ENCODE measurements at places on chromosomes 7 and 10.

GRCh38 chr7:31788445-31788844, 101.4 kb downstream of the PPP1R17 start:
- H3K27me3 ChIP-seq, result no peaks in the 10 kb centered on the region
- H3K27ac ChIP-seq, result no peak overlapping the region
- no peaks in the 10 kb centered on the region for H3K4me1 ChIP-seq
- H3K36me3 ChIP-seq, result no peaks in the 10 kb centered on the region

DNA sequence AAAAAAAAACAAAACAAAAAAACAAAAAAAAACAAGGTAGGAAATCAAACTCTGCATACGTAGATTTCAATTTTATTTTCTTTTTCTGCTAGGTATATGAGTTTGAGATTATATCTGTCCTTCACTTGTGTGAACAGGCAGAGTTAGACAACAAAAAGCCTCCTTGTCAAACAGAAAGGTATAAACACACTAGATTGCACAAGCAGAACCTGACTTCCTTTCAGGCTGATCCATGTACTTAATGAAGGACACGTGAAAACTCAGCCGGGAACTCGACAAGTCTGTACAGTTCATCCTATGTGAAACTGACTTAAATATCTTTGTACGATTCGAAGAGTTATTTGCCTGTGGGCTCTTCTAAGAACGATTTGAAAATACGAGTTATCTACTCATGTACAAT, 254.1 kb downstream of the ARL4A start:
- H3K27me3 ChIP-seq, result no peaks in the 10 kb centered on the region
- H3K36me3 ChIP-seq, result no peaks in the 10 kb centered on the region
- DNase-seq, result no peak
- H3K27ac ChIP-seq, result no peak overlapping the region
- H3K4me3 ChIP-seq, result no peak overlapping the region
- peaks cover 1% of the 10 kb centered on the region for H3K4me1 ChIP-seq

GRCh38 chr7:108077709-108078108, 52.5 kb downstream of the LAMB4 start:
- no peaks in the 10 kb centered on the region for H3K27me3 ChIP-seq
- H3K27ac ChIP-seq, result no peak overlapping the region
- no peak overlapping the region for H3K4me3 ChIP-seq
- no peaks in the 10 kb centered on the region for H3K36me3 ChIP-seq
- DNase-seq, result no peak

- no peak overlapping the region for H3K27ac ChIP-seq
- no peaks in the 10 kb centered on the region for H3K4me1 ChIP-seq
- no peak overlapping the region for H3K4me3 ChIP-seq
- no peak for DNase-seq
- no peaks in the 10 kb centered on the region for H3K36me3 ChIP-seq
Measured at GRCh38 chr10:110413049-110413783, 84.5 kb upstream of the DUSP5 start.

- no peaks in the 10 kb centered on the region for H3K27me3 ChIP-seq
- no peaks in the 10 kb centered on the region for H3K36me3 ChIP-seq
- H3K27ac ChIP-seq, result no peak overlapping the region
- no peak for DNase-seq
Measured at GRCh38 chr10:929960-930624, 1.4 kb downstream of the LARP4B start.

GRCh38 chr7:142104550-142105527, 6.7 kb upstream of the MGAM2 start:
- no peaks in the 10 kb centered on the region for H3K36me3 ChIP-seq
- no peak for DNase-seq
- no peak overlapping the region for H3K4me3 ChIP-seq
- no peaks in the 10 kb centered on the region for H3K4me1 ChIP-seq

DNA sequence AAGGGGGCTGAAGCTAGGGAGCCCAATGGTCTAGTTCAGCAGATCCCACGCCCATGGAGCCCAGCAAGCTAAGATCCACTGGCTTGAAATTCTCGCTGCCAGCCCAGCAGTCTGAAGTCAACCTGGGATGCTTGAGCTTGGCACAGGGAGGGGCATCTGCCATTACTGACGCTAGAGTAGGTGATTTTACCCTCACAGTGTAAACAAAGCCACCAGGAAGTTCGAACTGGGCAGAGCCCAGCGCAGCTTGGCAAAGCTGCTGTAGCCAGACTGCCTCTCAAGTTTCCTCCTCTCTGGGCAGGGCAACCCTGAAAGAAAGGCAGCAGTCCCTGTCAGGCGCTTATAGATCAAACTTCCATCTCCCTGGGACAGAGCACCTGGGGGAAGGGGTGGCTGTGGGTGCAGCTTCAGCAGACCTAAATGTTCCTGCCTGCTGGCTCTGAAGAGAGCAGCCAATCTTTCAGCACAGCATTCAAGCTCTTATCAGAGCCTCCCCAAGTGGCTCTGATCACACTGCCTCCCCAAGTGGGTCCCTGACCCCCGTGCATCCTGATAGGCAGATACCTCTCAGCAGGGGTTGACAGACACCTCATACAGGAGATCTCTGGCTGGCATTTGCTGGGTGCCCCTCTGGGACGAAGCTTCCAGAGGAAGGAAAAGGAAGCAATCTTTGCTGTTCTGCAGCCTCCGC, 167.8 kb downstream of the CCDC71L start:
- no peaks in the 10 kb centered on the region for H3K36me3 ChIP-seq
- no peak for DNase-seq
- H3K27ac ChIP-seq, result no peak overlapping the region

- no peak for DNase-seq
- no peaks in the 10 kb centered on the region for H3K36me3 ChIP-seq
- peaks cover 14% of the 10 kb centered on the region for H3K4me1 ChIP-seq
- no peak overlapping the region for H3K27ac ChIP-seq
- H3K4me3 ChIP-seq, result no peak overlapping the region
Measured at GRCh38 chr10:33145451-33146188, 187.6 kb upstream of the ITGB1 start.

- peaks cover 18% of the 10 kb centered on the region for H3K4me1 ChIP-seq
- H3K36me3 ChIP-seq, result no peaks in the 10 kb centered on the region
- DNase-seq, result no peak
- H3K27ac ChIP-seq, result no peak overlapping the region
- no peak overlapping the region for H3K4me3 ChIP-seq
Measured at GRCh38 chr10:127836966-127837365, 55.8 kb downstream of the CLRN3 start.

DNA sequence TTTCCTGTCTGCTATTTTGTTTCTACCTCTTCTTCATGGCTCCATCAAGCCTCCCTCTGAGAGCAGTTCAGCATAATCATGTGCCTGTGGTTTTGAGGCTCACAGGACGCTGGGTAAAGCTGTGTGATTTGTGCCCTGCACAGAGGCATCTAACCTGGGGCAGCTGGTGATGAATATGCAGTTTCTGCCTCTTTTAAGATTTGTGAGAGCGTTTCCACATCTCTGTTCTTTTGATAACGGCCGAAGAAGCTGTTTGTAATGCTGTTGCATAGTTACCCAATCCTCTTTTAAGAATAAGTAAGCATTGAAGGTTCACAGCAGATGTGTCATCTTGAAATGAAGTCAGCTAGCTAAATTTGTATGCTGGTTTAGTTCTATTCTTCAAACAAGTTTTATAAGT, 45.2 kb downstream of the PNLIPRP3 start:
- no peaks in the 10 kb centered on the region for H3K27me3 ChIP-seq
- no peaks in the 10 kb centered on the region for H3K36me3 ChIP-seq
- H3K4me1 ChIP-seq, result no peaks in the 10 kb centered on the region
- H3K27ac ChIP-seq, result no peak overlapping the region

DNA sequence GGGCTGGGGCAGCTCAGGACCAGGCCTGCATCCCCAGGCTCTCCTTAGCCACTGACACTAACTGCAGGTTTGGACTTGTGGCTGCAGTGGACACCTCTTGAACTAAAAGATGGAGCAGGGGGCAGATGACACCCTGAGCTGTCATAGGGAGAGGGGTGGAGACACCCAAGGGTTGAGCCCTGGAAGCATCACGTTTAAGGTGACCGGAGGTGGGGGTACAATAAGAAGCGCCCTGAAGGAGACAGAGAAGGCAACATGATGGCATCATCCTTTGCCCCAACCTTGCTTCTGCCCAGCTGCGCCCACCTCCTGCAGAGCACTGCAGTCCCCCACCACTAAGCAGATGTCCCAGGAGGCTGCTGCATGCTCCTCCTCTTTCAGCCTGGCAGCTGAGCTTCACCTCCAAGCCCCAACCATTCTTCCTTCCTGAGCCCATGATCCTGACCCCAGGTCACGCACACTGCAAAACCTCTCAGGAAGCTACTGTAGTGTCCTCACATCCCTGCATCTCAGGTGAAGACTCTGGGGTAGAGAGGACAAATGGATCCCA, 25.5 kb downstream of the OGDHL start:
- H3K27me3 ChIP-seq, result no peaks in the 10 kb centered on the region
- H3K27ac ChIP-seq, result no peak overlapping the region
- H3K4me1 ChIP-seq, result no peaks in the 10 kb centered on the region
- no peak overlapping the region for H3K4me3 ChIP-seq

GRCh38 chr7:128893251-128894100, 17.0 kb downstream of the KCP start:
- no peaks in the 10 kb centered on the region for H3K4me1 ChIP-seq
- no peak overlapping the region for H3K27ac ChIP-seq
- DNase-seq, result peak; percentile 28
- H3K4me3 ChIP-seq, result no peak overlapping the region
- no peaks in the 10 kb centered on the region for H3K27me3 ChIP-seq

DNA sequence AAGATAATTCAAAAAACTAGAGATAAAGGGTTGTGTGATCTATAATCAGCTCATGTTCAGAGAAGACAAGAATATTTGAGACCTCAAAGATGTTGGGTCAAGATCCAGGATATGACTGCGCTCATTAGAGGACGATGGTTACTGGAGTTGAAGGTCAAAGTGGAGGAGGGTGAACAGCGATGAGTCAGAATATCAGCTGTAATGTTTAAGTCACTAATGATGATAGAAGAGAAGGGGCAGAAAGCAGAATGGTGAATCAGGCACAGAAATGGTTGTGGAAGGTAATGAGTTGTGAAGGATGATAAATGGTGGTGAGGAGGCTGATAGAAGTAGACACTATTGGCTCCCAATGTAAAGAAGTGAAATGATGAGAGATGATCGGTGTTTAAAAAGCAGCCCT, 540.3 kb downstream of the INHBA start:
- no peak overlapping the region for H3K4me3 ChIP-seq
- H3K4me1 ChIP-seq, result no peaks in the 10 kb centered on the region

- H3K4me1 ChIP-seq, result no peaks in the 10 kb centered on the region
- H3K27me3 ChIP-seq, result no peaks in the 10 kb centered on the region
- no peak for DNase-seq
Measured at GRCh38 chr10:70376436-70377378, 5.7 kb downstream of the LRRC20 start.

DNA sequence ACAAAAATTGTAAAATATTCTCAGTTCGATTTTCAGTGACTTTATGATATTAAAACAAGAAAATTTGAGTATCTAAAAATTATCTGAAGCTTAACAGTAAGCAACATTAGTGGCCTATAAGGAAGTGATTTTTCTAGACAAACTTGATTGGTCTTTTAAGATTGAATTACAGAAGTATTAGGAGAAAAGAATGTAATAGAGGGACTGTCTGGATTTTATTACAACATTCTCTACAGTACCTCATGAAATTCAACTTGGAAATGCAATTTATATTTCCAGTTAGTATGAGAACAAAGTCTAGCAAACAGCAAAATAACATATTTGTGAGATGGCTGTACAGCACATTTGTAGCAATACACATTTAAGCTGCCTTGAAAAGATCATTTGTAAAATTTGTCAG, 18.8 kb downstream of the REEP3 start:
- H3K4me3 ChIP-seq, result no peak overlapping the region
- H3K4me1 ChIP-seq, result peaks cover 4% of the 10 kb centered on the region
- DNase-seq, result no peak
- no peaks in the 10 kb centered on the region for H3K36me3 ChIP-seq
- no peak overlapping the region for H3K27ac ChIP-seq

DNA sequence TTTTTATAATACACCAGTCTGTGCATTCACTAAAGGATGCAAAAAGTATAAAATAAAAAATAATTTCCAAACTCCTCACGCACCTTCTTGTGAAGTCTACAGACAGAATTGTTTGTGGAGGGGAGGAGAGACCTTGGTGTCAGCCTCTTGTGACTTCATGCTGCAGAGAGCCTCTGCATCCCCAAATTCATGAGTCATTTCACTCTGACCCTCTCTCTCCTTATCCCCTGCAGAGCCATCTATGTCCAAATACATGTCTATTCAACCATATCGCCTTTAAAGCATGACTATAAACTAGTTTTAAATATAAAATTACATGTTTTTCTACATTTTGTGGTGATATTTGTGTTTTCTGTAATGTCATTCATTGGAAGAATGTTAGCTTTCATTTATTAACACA, 6.0 kb downstream of the CREB5 start:
- no peak overlapping the region for H3K4me3 ChIP-seq
- no peaks in the 10 kb centered on the region for H3K36me3 ChIP-seq
- DNase-seq, result no peak
- H3K27ac ChIP-seq, result no peak overlapping the region
- peaks cover 5% of the 10 kb centered on the region for H3K4me1 ChIP-seq

- H3K27me3 ChIP-seq, result no peaks in the 10 kb centered on the region
- H3K36me3 ChIP-seq, result no peaks in the 10 kb centered on the region
Measured at GRCh38 chr10:3524086-3524960, 260.7 kb downstream of the KLF6 start.

DNA sequence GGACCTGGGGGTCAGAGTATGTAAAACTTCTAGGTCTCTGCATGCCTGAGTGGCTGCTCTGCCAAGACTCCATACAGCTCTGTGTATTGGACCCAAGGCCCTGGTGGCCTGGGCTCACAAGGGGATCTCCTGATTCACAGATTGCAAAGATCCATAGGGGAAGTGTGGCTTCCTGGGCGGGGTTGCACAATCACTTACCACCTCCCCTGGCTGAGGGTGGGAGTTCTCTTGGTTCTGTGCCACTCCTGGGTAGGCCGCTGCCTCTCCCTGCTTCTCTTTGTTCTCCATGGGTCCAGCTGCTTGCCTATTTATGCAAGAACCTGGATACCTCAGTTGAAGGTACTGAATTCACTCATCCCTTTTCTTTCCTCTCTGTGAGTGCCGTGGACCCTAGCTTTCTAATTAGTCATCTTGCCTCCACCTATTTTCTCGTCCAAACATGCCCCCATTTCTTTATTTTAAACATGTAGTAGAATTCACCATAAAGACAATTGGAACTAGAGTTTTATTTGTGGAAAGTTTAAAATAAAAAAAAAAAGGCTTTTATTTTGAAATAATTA, 18.5 kb upstream of the AGR3 start:
- no peak for DNase-seq
- no peak overlapping the region for H3K27ac ChIP-seq
- H3K4me3 ChIP-seq, result no peak overlapping the region
- no peaks in the 10 kb centered on the region for H3K36me3 ChIP-seq
- no peaks in the 10 kb centered on the region for H3K27me3 ChIP-seq

- no peak overlapping the region for H3K4me3 ChIP-seq
- no peak for DNase-seq
- H3K27me3 ChIP-seq, result no peaks in the 10 kb centered on the region
- no peaks in the 10 kb centered on the region for H3K4me1 ChIP-seq
- no peaks in the 10 kb centered on the region for H3K36me3 ChIP-seq
Measured at GRCh38 chr10:122853665-122854313, 8.1 kb upstream of the CUZD1 start.

GRCh38 chr7:100119970-100120732, 717 bp downstream of the CNPY4 start:
- H3K36me3 ChIP-seq, result no peaks in the 10 kb centered on the region
- DNase-seq, result peak; percentile 79
- H3K4me1 ChIP-seq, result no peaks in the 10 kb centered on the region
- H3K4me3 ChIP-seq, result peak overlapping the region; percentile 86
- H3K27ac ChIP-seq, result peak overlapping the region; percentile 70

GRCh38 chr7:125506331-125506730, 576.7 kb upstream of the POT1 start:
- no peak for DNase-seq
- no peak overlapping the region for H3K4me3 ChIP-seq
- no peaks in the 10 kb centered on the region for H3K4me1 ChIP-seq

Data from ovary (tissue), 10 donors.